Stimulated activated CD8-positive, alpha-beta memory T cell treated with anti-CD3 and anti-CD28 coated beads, Interleukin-7, amount 100 ng/mL, for 1 hour (primary cell): ENCODE measurements at places on chromosomes 7 and 10.

DNA sequence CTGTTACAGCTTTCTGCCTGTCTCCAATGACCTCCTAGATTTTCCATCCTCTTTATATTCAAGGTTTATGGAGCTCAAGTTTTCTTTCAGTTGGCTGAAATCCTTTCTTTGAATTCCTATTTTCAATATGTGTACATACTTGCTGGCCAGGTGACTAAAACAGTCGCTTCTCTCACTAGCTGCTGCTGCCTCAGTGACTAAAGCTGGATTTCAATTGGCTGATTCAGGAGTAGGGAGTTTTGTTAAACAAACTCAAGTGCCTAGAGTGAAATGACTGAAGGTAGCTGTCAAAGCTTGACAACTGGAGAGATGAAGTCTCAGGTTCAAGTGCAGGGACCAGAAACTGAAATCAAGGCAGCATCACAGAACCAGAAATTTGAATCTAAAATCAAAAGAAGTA lies 6.7 kb upstream of the POLR1F start:
- no peak for DNase-seq

DNA sequence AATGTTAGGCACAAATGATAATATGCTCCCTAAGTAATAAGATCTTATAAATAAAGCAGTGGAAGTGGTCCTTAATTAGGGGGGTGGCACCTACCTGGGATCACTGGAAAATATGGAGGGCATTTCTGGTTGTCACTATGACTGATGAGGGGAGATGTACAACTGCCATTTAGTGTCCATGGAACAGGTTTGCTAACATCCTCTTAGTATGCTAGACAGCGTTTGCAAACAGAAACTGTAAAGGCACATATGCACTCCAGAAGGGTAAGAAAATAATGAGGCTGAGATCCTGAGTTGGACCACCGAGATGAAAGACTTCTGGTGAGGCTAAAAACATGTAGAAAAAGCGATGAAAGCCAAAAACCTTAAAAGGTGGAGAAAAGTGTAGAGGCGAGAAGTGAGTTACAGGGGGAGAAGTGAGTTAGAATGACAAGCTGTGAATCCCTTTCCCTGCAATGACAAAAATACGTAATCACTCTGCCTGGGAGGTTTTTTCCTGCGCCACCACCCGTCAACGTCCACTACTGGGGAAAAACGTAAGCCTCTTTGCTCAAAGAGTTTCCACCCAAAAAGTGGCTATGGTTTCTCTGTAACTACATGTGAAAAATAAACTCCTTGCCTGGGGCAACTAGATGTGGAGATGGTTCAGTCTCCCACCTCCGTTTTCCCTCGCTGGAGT lies 767 bp downstream of the KRIT1 start:
- DNase-seq, result peak; percentile 13

- no peak for DNase-seq
Observed at GRCh38 chr10:42421812-42422211, 216.6 kb downstream of the ZNF33B start.

GRCh38 chr7:148121847-148122246 lies 468.7 kb upstream of the C7orf33 start:
- no peak for DNase-seq

GRCh38 chr10:115001506-115002381 lies 63.7 kb downstream of the TRUB1 start:
- no peak for DNase-seq

- no peak for DNase-seq
Observed at GRCh38 chr10:107717046-107717445, 552.5 kb upstream of the SORCS1 start.

DNA sequence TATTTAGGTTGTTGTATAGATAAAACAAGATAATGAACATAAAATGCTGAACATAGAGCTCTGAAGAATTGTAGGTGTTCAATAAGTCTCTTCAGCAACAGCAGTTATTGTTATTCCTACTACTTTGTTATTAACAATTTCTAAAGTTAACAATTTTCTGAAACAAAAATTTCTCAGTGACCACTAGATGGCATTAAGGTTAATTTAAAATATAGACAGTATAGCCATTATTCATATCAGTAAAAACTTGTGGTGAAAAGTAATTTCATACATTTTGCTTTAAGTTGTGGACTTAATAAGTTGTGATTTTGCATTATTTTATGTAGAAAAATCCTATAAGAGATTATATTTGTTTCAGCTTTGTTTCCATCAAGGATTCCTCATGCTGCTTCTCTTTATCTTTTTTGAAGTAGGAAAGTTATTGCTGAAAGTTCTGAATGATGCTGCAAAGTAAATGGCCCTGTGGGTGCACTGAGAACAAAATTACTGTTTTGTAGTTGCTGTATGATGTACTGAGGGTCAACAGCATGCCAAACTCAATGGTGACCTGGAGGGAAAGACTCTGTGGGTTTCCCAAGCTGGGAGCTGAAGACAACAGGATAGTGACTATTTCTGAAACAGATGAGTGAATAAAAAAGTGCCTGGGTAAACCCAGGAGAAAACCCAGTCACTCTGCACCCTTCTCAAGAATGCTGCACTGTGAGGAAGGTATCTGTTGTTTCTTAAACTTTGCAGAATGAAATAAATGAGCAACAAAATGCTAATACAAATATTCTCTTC lies 253.6 kb downstream of the KIF20B start:
- no peak for DNase-seq

GRCh38 chr10:49053053-49053997 lies 62.0 kb downstream of the VSTM4 start:
- no peak for DNase-seq

- no peak for DNase-seq
Observed at GRCh38 chr7:105677817-105678573, 96.7 kb upstream of the EFCAB10 start.

DNA sequence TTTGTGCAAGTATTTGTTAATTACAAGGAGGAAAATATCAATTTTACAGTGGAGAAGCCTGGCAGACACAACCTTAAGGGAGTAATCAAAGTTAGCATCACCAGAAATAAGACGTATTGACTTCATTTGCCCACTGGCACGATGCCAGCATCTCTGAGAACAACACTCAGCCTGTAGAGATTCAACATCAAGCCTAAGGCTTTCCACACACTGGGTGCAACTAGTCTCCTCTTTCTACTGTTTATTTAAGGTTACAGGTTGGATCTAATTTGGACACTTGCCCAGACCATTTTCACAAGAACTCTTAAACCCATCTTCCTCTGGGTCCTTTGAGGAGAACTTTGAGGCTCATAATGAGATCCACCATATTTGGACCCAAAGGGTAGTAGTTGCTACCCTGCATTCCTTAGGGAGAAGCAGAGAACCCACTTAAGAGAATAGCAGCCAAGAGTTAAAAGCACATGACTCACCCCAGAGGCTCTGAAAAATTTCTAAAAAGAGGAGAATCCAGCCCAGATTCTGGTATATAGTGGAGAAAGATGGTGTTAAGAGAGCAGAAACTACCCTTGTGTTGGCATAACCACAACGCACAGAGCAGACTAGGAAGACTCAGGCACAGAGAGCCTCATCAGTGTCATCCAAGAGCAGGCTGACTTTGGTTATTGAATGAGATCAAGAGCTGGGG lies 97.3 kb downstream of the CCDC71L start:
- no peak for DNase-seq

DNA sequence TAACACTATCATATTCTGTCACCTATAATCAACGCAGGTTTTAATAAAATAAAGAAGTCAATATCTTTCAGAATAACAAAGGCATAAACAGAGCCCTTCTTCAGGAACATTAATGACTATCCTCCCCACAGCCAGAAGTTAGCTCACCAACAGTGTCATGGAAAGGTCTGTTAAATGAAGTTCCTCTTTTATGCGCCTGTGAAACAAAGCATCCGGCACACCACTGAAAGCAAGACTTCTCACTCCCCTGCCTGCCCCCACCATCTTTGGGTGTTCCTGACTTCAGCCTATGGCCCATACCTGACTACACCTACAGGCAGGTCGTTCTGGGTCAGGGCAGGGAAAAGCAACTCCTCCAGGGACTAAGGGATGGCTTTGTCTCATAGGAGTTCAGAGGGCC lies 205.4 kb downstream of the FANK1 start:
- no peak for DNase-seq

DNA sequence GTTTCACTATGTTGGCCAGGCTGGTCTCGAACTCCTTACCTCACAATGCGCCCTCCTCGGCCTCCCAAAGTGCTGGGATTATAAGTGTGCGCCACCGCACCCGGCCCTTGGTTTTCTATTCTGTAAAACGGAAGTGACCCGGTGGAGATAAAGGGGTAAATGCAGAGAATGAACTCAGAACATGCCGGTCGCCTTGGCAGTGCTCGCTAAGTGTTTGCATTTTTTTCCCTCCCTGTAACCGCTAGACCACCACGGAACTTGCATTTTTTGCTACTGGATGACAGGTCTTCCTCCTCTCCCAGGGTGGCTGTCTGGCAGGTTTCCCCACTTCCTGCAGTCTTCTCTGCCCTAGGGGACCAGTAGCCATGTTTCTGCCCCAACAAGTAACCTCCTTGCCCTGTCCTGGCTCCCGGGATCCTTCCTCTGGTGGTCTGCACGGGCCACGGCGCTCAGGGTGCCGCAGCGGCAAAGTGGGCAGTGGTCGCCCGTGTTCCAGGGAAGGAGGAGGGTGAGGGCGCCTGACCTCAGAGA lies 18.8 kb upstream of the GNA12 start:
- no peak for DNase-seq

DNA sequence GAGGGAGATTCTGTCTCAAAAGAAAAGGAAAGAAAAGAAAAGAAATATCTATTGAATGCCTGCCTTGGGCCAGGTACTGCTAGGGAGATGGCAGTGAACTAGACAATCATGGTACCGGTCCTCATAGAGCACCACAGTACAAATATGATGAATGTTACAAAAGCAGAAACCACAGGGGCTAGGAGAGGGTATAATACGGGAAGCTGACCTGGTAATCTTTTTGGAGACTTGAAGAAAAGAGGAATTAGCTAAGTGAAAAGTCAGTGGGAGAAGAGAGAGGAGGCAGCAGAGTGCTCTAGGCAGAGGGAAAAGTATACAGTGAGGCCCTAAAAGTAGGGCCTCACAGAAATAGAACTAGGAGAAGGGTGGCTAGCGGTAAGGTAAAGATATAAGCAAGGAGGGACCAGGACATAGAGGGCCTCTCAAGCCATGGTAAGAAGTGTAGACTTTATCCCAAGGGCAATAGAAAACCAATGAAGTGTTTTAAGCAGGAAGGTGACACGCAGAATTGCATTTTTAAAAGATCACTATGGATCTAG lies 42.8 kb upstream of the WNT8B start:
- no peak for DNase-seq

GRCh38 chr10:74337330-74338016 lies 186.5 kb downstream of the ADK start:
- DNase-seq, result no peak

DNA sequence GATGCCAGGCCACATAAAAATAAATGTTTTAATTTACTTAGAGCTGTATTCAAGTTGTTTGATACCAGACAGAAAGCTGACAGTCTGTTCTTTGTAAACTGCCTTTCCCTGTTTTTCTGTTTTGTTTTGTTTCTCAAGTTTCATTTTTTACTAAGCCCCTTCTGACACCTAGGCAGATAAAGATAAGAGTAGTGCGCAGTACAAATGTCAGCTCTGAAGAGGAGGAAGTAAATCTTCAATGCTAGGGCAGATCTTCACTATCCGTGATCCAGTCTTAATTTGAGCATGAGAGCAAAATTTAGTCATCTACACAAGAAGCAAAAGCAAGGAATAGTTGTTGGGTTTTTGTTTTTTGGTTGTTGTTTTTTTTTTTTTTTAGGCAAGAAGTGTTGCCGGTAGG lies 27.3 kb downstream of the MTURN start:
- DNase-seq, result no peak

DNA sequence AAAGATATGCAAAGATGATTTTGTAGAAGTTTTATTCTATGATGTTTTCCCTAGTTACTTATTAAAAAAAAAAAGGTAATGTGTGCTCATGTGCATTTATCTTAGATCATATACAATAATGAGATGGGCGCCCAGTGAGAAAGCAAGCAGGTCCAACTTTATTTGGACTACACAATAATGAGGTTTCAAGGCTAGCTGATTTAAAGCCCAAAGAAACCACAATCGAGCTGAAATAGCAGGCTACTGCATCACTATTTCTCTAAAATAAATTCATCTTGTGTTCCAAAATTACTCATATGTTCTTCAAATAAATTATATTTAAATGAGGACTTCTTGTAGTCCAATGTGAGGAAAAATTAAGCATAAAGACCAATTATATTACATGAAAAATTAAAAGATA lies 110.1 kb downstream of the JMJD1C start:
- no peak for DNase-seq

GRCh38 chr10:16954280-16955030 lies 137.2 kb upstream of the RSU1 start:
- DNase-seq, result no peak
